BJ (cell line): ENCODE measurements at places on chromosomes 12 and 14.

GRCh38 chr12:113488322-113488721 lies 16.7 kb upstream of the LHX5 start:
- DNase-seq = no peak

- no peak for DNase-seq
These were observed 46.7 kb upstream of the EVL start for GRCh38 chr14:100018482-100018881.

- no peak for DNase-seq
These were observed 155.9 kb downstream of the SLC41A2 start for GRCh38 chr12:104802208-104802607.

DNA sequence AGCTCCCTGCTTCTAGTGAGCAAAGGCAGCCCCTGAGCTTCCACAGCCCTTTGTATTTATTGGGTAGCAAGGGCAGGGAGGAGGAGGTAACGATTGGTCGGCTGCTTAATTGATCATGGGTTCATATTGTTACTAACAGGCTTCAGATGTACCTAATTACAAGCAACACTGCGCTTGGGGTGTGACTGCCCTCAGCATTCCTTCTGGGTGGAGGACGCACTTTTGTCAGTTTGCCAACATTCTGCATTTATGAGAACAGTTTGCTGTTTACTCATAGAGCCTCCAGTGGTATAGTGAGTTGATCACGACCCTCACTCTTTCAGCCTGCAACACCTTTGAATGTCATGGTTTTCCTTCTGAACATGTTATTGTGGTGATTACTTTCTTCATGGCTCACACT lies 9.6 kb downstream of the TSHR start:
- no peak for DNase-seq

DNA sequence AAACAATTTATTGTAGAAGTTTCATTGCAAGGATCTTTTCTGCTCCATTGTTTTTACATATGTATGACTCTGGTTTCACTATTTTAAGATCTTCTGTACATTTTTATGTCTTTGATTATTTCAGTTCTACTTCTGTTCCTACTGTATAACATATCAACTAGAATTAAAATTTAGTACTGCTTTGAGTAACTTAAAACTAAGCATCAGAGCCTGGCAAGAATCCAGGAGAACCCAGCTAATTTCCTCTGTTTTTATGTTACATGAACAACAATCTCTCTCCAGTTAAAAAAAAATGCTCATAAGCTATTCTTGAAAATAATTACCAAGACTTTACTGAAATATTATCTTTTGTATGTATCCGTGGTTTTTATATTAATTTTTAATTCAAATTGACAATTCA lies 370.7 kb downstream of the TMTC2 start:
- no peak for DNase-seq

DNA sequence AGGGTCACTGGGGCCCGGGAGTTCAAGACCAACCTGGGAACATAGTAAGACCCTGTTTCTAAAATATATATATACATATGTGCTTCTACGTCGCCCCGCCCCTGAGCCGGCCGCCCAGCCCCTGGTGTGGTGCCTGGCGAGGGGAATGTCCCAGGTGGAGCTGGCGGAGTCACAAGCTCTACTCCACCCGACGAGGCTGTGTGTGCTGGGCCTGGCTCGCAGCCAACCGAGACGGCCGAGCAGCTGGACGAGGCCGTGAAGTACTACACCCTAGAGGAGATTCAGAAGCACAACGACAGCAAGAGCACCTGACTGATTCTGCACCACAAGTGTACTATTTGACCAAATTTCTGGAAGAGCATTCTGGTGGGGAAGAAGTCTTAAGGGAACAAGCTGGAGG lies 22.1 kb upstream of the ITPK1 start:
- no peak for DNase-seq

- DNase-seq = no peak
These were observed 11.7 kb upstream of the KCNA5 start for GRCh38 chr12:5031958-5032357.

- DNase-seq = no peak
These were observed 222.1 kb downstream of the RPS29 start for GRCh38 chr14:49363821-49364751.

GRCh38 chr14:51441001-51441400 lies 201.0 kb downstream of the TMX1 start:
- no peak for DNase-seq
